ENCODE measurements at places on chromosomes 5 and 9.

DNA sequence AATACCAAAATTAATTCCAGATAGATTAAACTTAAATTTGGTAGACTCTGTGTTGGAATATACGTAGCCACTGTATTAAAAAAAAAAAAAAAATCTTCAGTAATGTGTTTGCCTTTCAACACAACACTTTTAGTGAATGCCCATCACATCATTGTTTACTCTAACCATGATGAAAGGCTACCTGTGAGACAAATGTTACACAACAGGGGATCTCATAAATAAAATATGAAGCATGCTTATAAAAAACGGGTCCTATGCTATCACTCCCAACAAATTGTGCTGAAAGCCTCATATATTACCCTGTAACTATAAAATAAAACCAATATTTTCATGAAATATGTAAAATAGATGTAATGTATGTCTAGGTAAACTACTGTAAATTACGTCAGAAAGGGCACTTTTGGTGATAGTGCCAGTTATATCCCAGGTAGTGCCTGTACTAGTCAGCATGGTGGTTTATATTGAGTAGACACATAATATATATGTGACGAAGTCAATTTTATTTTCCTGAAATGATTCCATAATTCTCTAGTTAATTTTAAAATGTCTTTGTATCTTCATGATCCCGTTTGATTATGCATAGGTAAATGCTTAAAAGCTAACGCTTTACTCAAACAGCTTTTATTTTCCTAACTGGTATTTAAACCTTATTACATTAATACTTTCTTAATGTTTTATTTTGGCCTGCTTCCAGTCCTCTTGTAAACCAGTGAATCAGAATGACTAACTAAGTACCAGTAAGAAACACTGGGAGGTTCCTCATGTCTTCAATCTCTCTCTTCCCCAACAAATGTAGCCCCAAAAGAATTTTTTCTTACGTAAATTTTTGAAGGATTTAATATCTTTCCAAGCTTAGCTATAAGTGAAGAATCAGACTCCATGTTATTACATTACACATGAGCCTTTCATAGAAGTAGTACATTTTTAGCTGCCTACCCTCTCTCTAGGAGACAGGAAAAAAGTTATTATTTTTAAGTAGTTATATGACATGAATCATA, 420.3 kb downstream of the GABRG2 start:
- DNase-seq: no peak

DNA sequence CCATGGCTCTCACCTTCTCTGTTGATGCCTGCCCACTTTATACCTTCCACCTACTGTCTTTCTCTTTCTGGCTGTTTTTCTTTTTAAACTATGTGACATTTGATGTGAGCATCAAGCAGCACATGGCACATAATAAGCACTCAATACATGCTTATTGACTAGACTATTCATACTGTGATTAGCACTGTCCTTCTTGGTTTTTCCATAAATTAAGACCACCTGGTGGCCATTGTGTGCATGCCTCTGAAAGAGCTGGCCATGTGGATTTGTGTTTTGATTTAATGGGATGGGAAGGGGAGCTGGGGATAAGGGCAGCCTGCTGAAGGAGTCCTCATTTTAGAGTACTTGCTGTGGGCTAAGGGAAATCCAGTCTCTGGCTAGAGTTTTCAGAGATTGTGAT, 79.4 kb downstream of the ARHGEF28 start:
- no peak for DNase-seq

DNA sequence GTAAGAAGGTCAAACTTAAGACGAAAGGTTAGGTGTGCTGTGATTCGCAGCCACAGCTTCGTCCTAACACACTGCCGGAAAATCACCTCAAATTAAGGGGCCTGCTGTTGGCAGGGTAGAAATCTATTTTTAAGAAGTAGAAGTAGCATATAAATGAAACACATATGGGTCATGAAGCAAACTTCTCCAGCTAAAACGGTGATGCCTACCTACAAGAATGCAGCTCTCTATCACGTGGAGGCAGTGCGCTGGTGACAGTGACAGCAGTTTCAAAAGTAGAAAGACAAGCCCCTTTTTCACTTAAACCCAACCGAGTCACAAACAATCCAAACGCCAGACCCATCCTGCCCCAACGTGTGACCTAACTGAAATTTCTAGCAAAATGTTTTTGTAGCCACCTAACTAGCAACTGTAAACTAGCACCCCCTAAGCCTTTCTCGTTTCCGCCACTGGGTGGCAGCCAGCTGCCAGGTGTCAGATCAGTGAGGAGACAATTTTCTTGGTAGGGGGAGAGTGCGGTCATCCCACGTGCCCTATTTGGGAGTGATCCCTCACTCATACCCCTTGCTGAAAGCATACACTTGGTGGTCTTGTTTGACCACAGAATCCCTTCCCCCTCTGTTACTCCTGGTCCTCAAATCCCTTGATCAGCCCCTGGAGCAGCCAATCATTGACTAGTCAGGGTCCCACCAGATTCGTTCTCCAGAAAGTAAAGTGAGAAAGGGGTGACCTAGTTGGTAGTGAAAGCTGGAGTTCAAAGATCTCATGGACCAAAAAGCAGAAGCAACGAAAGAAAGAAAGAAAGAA, 71.8 kb upstream of the MAMDC2 start:
- peak; percentile 72 for DNase-seq

DNA sequence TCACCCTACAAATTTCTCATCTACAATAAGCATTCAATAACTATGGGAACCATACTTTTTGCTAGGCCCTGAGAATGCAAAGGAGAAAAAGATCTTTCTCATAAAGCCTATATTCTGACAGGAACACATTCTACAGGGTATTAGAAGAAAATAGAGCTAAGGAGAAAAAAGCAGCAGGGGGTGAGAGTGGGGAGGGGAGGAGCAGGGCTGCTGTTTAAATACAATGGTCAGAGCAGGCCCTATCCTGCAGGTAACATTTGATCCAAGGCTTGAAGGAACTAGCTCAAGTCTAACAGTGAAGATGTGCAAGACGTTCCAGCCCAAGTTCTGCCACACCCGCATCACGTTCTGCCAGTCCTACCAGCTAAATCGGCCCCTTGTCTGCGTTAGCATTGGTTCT, 89.7 kb downstream of the ELAVL2 start:
- no peak for DNase-seq

DNA sequence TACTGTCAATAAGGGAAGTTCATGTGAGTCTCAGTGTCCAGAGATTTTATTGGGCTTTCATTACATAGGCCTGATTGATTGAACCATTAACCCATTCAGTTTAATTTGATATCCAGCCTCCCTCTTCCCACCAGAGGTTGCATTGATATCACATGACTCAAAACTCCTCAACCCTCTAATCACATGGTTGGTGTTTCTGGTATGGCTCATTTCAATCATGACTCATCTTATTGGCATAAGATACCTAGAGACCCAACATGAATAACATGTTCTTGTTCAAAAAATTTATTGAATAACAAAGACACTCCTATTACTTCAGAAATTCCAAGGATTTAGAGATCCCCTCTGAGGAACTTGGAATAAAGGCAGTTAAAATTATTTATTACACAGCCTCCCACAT, 982.2 kb downstream of the TLE1 start:
- DNase-seq: no peak

DNA sequence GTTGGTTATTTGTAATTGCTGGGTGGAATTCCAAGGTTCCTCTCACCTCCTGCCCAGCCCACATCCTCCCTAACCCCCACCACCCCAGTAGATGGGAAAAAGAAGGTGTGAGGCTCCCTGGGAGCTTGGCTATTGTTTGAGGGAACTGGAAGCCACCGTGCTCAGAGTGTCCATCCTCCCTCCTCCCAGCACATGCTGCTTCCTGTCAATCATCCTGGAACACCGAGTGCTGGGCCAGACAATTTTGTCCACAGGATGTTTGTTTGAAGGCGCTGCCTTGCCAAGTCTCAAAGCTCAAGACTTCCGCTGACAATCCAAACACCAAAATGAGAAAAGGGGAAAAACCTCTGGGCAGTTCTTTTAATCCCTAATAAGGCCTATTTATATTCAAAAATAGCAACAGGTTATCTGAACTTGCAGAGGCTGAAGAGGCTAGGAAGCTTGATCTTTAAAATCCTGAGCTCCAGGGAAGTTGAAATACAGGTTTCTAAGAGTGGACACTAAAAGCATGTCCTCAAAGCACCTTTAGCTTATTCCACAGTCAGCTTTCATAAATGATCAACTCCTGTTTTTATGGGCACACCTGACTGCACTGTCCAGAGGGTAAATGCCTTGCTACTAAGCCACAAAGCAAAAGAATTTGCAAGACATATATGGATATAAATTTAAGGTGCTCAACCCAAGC, 286.7 kb downstream of the NFIB start:
- DNase-seq: no peak

GRCh38 chr9:22237497-22238363, 208.9 kb upstream of the DMRTA1 start:
- peak; percentile 78 for DNase-seq

DNA sequence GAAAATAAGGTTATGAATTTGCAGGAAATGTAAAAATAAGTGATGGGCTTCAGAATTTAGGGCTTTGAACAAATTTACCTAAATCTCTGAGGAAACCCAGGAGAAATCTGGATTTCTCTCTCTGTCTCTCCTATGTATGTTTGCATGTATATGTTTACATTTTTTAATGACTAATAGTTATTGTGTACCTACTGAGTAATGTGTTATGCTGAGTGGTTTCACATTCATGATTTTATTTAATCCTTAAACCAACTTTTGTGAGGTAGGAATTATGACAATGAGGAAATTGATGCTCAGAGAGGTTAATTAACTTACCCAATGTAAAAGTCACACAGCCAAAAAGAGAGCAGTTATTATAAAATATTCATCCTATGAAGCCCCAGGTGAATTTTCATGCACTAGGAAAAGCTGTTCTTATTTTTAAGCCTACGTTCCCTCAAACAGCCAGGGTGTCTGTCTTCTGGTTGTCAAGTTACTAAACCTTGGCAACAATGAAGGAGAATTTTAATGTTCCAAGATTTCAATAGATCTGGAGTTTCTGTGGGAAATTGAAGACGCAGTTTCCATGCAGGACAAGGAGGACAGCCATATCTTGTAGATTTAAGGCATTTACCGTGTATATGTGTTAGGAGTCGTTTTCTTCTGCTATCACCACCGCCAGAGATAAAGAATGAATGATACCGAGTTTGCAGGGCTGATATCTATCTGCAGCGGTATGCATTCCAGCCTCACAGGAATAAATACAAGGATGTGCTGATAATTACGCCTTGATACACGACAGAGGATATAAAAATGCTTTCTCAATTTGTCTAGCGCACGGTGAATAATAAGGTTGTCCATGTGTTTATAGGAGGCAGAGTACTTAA, 484.8 kb downstream of the ZSWIM6 start:
- DNase-seq: no peak

- DNase-seq: no peak
Measured at GRCh38 chr9:128923493-128923883, 2.7 kb downstream of the PHYHD1 start.

- DNase-seq: no peak
Measured at GRCh38 chr5:40801771-40802562, 3.8 kb upstream of the PRKAA1 start.

GRCh38 chr9:98502311-98502975, 206.3 kb downstream of the GABBR2 start:
- DNase-seq: peak; percentile 79

- no peak for DNase-seq
Measured at GRCh38 chr5:138805096-138805495, 51.9 kb downstream of the CTNNA1 start.

- DNase-seq: peak; percentile 10
Measured at GRCh38 chr5:37552770-37553719, 173.9 kb downstream of the WDR70 start.

DNA sequence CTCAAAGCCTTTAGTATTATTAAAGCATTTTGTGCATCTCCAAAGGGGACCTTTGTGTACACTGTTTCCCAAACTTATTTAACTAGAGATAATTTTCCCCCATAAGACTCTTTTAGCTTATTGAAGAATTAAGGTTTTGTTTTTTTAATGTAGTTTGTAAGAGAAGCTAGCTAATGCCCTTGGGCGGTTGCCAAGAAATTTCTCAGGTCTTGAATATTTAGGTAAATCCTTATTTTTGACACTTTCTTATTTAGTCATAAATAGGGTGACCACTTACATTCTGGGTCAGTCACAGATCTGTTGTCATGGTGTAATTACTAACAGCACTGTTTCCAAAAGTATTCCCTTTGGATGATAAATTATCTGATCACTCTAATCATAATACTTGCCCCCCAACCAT, 27.2 kb downstream of the TNFAIP8 start:
- no peak for DNase-seq

GRCh38 chr5:61330341-61330844, 1.7 kb upstream of the ZSWIM6 start:
- DNase-seq: peak; percentile 47

DNA sequence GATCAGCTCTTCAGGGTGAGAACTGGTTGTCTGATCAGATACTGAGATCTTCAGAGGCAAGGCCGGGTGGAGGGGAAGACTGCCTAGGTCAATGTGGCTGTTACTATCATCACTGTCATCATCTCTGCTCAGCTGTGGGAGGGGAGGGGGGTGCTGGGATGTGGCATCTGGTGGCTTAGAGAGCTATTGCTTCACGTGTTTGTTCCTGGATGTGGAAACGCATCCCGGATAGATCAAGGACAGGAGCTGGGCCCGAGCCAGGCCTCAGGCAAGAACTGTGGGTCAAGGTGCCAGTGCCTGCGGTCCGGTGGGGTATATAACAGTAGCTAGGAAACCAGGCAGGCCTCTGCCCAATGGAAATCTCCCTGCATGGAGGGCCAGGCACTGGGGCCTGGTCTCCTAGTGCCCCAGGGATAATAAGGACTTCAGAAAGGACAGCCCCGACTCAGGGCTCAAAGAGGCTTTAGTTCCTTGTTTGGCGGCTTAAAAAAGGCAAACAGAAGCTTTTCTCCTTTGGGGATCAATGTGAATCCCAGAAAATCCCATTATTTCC, 30.3 kb upstream of the TIFAB start:
- no peak for DNase-seq

GRCh38 chr9:108273988-108274387, 581.8 kb downstream of the ACTL7B start:
- DNase-seq: peak; percentile 18

DNA sequence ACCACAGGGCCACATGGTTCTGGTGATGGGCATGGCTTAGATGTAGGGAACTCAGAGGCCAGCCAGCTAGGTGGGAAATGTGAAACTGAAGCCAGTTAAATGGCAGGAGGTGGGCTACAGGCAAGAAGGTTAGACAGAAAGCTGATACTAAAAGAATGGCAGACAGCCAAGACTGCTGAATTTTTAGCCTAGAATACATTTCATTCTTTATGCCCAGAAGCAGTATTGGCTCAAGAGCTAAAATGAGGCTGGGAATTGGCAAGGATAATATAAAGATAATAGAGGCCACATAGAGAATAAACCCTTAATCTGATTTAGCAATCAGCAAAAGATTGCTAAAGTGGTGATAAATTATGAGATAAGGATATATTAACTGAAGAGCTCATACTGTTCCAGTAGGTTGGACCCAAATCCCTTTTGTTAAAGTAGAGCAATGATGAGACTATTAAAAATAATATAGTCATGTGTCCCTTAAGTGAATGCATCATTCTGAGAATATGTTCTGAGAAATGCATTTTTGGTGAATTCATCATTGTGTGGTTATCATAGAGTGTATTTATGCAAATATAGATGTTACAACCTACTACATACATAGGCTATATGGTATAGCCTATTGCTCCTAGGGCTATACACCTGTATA, 234.3 kb downstream of the CHSY3 start:
- DNase-seq: no peak

Data from AG20443 (cell line).